ENCODE measurements at places on chromosomes 13 and 19. TPM values are rescaled to one million over a fixed set of nuclear protein-coding genes. Genes with fewer than 3 reads are reported as not detected.
A peak's percentile ranks its signal among the peaks of the same experiment; 100 is the strongest.

DNA sequence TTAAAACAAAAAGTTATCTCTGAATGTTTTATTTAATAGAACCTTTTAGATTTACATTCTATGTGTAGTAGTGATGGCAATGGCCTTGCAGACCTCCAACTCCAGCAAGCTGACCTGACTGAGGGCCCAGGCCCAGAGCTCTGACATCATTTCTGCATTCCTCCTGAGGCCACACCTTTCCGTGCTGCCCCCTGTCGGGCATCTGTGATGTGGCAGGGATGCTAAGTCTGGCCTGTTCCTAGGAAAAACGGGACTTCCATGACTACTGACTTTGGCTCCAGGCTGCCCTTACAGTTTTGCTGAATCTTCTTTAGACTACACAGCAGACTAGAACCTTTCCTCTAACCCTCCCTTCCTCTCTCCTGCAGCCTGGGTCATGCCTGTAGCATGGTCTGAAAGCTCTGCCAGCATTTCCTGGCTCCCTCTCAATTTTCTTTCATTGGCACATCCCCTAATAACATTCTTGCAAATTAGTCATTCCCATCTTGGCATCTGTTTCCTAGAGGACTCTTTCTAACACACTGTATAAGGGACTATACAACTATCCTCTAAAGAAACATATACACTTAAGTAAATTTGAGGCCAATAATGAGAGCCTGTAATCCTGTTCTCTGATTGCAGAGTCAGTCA is 249.1 kb downstream of the GPC5 start:
- no peak for DNase-seq

GRCh38 chr13:97696921-97697320 is 256.6 kb upstream of the IPO5 start:
- DNase-seq, result no peak

GRCh38 chr19:52138278-52138982 is 1.3 kb downstream of the ZNF616 start:
- DNase-seq, result peak; percentile 42

DNA sequence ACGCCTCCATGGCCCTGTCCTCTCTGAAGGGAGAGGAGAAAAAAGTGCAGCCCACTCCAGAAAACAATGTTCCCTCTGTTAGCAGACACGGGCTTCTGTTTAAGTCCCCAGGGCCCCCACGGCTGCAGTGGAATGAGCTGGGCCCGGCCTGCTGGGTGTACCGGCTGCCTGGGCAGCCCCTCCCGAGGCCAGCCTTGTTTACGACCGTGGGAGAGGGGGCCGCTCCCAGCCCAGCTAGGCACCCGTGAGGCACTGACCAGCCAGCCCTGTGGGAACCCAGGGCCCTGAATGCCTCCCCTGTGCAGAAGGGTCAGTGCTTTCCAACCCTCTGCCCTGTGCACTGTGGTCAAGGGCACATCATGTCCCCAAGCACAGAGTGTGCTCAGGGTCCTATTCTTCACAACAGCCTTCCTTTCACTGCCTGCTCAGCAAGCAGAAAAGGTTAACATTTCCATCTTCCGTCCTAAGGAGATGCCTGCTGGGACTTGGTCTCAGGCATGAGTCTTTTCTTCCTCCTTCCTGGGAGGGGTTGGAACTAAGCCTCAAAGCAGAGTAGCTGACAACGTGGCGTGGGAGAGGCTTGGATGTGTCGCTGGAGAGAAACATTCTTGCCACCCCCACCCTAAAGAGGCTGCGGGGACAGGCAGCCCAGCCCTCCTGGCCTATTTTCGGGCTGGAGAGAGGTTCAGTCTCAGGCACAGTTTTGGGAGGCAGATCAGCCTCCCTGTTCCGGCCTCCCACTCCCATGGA is 90.1 kb downstream of the RGCC start:
- DNase-seq, result peak; percentile 80

- no peak for DNase-seq
Measured at GRCh38 chr13:103931331-103931845, 865.2 kb upstream of the SLC10A2 start.

DNA sequence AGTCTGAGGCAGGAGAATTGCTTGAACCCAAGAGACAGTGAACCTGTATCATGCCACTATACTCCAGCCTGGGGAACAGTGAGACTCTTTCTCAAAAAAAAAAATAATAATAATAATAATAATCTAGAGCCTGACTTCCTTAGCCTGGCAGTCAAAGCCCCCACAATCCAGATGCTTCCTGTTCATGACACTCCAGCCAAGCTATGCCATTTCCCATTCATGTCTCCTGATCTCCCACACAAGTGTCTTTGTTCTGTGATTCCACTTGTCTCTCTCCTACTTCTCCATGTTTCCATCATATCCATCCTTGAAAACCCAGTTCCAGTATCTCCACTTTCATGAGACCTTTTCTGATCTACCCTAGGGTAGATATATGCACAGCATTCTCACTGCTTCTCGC is 150.7 kb downstream of the FOXO1 start:
- DNase-seq, result no peak

DNA sequence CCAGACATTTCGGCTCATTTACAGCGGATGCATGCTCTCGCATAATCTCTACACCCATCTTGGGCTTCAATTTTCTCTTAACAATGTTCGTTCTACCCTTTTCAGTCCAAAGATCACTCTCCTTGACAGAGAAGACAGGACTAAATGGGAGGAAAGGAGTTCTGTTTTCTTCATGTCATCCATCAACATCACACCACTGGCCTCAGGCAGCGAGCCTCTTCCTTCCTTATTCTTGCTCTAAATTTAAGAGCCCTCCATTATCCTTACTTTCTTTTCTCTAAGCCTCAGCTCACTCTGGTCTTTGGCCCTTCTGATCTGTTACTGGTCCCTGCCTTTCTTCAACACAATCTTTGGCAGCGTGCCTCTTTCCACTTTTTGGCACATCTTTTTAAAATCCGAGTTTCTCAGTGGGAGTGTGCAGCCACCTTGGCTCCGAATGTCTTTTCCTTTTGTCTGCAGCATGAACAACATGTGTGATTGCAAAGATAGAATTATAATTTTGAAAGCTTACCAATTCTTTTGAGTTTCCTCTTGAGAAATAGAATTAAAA is 98.7 kb downstream of the FAM216B start:
- no peak for DNase-seq

GRCh38 chr13:33761740-33762139 is 56.2 kb upstream of the RFC3 start:
- DNase-seq, result no peak

GRCh38 chr13:109576331-109576813 is 210.0 kb downstream of the IRS2 start:
- no peak for DNase-seq

DNA sequence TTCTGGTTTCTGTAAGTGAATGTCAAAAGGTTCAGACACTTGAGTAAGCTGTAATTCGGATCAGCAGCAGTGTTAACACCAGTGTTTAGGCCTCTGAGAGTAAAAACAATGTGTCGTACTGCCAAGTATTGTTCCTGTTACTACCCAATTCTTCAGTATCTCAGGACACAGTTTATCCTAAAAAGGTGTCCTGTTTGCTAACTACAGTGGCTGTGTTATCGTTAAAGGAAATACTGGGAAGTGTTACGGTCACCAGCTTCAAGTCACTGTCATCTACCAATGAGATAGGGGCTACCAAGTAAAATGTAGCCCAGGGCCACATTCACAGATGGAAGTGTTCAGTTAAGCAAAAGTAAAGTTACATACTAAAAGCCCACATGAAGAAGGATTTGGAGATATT is 2.3 kb upstream of the UPF3A start:
- DNase-seq, result no peak

DNA sequence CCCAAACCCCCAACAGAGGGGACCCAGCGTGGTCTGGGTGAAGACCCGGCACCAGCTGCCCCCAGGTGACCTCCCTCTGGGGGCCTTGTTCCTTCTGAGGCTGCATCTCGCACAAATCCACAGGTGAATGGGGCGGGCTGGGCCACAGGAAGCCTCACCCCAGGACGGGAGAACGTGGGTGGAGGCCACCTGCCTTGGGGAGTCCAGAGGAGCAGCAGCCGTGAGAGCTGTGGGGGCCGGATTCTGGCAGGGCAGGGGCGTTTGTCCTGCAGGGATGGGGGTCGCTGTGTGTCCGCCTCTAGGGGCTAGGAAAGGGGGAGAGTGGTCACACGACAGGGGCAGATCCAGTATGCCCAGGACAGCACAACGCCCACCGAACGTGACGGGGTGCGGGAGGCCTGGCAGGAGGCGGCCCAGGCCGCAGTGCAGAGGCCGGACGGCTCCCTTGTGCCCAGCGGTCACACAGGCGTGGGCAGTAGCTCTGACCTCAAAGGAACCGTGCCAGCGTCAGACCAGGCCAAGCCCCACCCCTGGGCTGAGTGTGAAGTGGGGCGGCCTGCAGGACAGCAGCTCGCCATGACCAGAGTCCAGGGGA is 6.7 kb downstream of the POLR2E start:
- DNase-seq, result no peak

DNA sequence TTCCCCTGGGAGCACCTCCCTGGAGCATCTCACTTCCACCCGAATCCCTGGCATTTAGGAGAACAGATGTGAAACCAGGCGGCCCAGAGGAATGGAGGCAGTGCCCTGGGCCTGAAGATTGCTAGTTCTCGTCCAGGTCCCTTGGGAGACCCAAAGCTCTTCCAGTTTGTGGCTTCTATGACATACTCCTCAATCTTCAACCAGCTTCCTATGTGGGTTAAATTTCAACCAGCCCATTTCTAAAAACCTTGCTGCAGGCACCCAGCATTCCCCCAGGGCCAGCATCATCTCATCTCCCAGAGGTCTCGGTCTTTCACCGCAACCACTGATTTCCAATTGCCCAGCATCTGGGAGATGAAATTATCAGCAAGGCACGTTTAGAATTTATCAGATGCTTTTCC is 46.0 kb upstream of the STK24 start:
- DNase-seq, result no peak

DNA sequence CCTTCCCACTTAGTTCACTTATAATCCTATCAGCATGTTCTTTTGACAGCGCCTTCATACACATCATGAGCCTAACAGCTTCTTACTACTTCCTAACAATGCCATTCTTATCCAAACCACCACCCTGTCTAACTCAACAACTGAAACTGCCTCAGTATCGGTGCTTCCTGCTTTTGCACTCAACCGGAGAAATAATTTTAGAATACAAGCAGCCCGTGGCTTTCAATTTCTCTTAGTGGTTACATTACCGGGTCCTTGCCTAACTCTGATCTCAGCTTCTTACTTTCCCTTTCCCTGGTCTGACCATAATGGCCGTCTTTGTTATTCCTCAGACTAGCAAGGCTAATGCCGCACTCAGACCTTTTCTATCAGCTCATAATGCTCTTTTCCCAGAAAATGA is 17.0 kb downstream of the ZFP82 start:
- DNase-seq, result no peak

- DNase-seq, result no peak
Measured at GRCh38 chr13:77386046-77386445, 59.2 kb upstream of the MYCBP2 start.

- DNase-seq, result peak; percentile 20
Measured at GRCh38 chr13:112619730-112620631, 32.0 kb upstream of the TUBGCP3 start.

Gene POSTN
- polyA plus RNA-seq, result 1,892 TPM

Gene ALG11
- polyA plus RNA-seq, result 27.6 TPM

Gene ZNF492
- 1.3 TPM for polyA plus RNA-seq

Gene ZNF547
- polyA plus RNA-seq, result 2.6 TPM

Gene CGB1
- not detected for polyA plus RNA-seq

Gene NLRP11
- polyA plus RNA-seq, result not detected
